ENCODE measurements at places on chromosomes 11 and 22.

DNA sequence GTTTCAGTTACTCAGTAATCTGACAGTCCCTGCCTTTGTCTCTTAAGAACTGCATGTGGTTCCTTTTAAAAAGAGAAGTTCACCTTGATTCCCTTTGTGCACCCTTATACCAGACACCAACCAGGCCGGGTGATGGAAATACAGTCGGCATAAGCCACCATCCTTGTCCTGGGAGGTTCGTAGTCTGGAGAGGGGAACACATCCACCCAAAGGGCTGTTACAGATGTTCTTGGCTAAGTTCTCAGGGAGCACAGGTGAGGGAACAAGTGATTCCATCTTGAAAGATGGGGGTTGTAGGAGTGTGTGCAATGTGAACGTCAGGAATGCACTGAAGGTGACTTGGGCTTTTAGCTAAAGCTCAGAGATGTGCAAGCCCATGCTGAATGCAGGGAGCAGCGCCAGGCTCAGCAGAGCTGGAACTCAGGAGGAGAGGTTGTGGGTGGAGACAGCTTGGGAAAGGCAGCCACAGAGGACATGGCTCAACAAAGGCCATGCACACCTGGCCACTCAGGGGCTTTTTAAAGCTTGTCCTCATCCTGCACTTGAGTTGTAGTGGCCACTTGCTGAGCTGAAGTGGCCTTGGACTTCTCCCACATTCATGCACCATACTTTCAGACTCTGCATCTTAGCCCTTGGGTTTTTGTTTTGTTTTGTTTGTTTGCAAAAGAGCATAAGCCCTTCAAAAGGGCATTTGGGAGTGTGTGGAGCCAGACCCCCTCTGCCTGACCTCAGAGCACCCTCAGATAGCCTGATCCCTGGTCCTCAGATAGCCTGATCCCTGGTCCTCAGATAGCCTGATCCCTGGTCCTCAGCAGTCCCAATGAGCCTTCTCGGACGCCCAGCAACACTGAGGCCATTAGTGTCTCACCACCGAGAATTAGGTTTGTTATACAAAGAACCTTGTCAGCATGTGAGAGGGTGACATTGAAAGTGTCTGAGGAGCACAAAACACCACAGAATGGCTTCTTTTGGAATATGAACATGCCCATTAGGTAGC, 12.7 kb upstream of the TMA7B start:
- DNase-seq = no peak

- DNase-seq = no peak
These were observed 3.0 kb downstream of the SSTR3 start for GRCh38 chr22:37209140-37209845.

DNA sequence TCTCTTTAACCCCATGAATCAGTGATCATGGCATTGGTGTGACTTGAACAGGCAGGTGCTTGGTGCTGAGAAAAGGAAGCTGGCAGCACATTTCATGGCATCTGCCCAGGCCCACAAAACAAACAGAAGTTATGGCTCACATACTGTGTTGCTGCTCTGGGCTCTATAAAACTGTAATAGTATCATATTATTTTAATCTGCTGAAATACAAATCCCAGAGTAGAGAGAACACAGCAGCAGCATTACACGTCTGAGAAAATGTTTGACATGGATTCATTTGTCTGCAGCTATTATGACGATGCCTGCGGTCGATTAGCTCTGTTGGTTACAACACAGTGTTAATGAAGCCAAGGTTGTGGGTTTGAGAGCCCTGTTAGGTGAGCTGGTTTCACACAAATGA, 80.8 kb downstream of the ALX4 start:
- no peak for DNase-seq

GRCh38 chr11:130243816-130244215, 70.9 kb downstream of the ZBTB44 start:
- DNase-seq = peak; percentile 9

- DNase-seq = peak; percentile 88
These were observed 1.2 kb downstream of the BIRC3 start for GRCh38 chr11:102318469-102318868.
